ENCODE measurements at places on chromosomes 13 and 19.
A peak's percentile ranks its signal among the peaks of the same experiment; 100 is the strongest.

DNA sequence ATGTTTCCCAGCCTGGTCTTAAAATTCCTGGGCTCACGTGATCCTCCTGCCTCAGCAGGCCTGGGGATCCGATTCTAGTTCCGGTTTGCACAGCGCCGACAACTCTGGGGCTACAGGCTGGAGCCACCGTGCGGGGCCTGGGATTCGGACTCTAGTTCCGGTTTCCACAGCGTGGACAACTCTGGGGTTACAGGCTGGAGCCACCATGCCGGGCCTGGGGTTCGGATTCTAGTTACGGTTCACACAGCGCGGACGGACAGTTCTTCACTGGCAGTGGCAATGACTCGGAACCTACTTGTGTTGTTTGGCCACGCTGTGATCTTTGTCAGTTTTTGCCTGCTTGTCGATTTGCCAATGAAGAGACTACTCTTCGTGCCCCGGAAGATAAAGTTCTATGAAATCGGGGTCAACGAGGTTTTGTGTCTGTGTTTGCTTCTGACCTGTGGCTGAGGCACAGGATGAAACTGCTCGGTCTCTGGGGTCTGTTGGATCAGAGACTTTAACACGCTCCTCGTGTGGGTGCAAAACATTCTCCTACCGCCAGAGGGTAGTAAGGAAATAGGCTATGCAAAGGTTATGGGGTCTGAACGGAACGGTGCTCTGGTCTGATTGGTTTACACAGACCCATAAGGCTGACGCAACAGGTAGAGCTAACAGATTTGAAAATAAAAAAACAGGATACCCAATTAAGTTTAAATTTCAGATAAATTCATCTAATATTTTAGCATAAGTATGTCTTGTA is 12.1 kb upstream of the ZSCAN1 start:
- no peak for DNase-seq

GRCh38 chr13:97653443-97654140 is 219.6 kb downstream of the RAP2A start:
- DNase-seq: no peak

- DNase-seq: no peak
Measured at GRCh38 chr19:54967611-54968010, 1.4 kb downstream of the NLRP2 start.

GRCh38 chr13:99009987-99010551 is 32.2 kb upstream of the DOCK9 start:
- no peak for DNase-seq

DNA sequence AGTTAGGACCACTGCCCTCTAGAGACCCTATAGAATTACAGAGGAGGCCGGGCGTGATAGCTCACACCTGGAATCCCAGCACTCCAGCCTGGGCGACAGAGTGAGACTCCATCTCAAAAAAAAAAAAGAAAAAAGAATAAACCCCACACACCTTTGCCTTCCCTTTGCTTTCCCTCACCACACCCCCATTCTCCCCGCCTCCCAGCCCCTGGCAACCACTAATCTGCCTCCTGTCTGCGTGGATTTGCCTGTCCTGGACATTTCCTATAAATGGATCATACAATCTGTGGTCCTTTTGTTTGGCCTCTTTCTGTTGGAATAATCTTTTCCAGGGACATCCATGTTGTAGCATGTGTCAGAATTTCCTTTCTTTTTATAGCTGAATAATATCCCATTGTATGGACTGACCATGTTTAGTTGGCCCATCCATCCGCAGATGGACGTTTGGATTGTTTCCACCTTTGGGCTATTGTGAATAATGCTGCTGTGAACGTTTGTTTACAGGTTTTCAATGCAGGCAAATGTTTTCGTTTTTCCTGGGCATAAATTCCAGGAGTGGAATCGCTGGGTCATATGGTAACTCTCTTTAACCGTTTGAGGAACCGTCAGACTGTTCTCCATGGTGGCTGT is 15.3 kb downstream of the NACC1 start:
- DNase-seq: no peak

DNA sequence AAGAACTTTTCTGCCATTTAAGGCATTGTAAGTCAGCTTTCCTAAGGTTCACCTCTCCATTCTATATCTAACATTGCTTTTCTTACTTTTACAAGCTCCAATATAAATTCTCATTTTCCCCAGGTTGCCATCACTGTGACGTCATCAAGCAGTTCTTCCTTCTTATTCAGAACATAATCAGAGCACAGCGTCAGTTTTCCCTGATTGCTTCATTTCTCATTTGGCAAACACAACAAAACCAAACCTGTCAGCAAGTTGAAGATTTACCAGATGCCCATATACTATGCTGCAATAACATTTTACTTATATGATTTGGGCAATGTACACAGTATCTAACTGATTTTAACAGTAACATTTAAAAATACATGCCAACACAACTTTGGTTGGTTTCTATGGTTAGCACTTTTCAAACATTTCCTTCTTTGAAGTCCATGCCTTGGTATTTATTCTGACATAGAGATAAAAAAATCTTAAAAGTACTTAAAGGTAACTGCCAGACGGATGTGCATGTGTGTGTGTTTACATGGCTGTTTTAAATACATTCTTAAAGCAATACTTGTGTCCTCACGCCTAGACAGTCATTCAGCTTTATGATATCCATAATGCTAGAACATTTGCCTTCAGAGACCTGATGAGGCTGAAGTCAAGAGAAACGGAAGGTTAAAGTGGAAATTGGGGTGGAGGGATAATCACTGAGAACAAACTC is 264.0 kb downstream of the KLF12 start:
- DNase-seq: no peak

DNA sequence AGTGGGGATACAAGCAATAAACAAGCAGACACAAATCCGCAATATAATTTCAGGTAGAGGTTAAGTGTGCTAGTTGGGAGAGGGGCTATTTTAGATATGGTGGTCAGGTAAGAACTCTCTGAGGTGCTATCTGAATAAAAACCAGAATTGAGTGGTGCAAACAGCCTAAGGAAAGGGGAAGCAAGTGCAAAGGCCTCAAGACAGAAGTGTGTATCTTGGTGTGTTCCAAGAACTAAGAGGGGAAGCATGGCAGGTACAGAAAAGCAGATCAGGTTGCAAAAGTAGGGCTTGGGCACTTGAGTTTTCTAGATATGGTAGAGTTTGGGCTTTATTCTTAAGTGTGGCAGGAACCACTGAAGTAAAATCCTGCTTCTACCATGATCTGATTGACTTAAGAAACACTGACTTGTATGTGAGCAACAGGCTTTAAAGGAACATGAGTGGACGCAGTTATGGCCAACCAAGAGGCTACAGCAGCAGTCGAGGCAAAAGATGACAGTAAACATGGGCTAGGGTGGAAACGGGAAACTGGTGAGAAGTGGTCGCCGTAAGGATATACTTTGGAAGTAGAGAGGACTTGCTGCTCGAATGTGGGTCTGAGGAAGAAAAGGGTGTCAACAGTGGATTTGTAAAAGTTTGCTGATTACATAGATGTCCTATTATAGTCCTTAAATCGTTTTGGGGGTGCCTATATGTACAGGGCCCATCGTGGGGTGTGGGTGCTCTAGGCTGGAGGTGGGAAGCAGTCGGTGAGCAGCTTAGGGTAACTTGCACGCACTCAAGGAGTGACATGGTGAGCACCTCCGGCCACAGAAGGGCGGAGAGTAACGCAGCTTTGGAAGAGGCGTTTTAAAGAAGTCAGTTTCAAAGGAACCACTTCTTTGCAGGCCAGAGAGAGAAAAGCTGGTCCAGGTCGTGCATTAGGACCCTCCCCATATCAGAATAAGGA is 677 bp downstream of the TGDS start:
- peak; percentile 19 for DNase-seq

GRCh38 chr13:26254583-26255111 is 718 bp downstream of the CDK8 start:
- DNase-seq: peak; percentile 52

GRCh38 chr13:110524541-110525257 is 36.8 kb downstream of the RAB20 start:
- no peak for DNase-seq

DNA sequence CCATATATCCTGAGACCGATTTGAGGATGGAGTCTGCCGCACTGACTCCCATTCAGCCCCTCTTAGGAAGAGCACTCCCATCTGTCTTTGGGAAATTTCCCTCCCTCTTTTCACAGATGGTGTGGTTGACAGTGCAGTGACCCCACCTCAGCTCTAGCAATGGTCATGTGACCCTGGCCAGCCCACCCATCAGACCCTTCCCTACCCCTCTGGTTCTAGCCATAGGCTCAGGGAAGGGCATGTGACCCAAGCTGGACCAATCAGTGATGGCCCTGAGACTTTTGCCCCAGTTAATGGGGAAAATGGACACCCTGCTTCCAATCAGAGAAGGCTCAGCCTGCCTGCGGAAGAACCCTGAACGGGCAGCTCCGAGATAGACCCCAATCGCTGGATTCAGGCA is 26.3 kb downstream of the IL12RB1 start:
- DNase-seq: no peak

GRCh38 chr19:19860756-19861390 is 4.8 kb upstream of the ZNF253 start:
- no peak for DNase-seq

GRCh38 chr13:74920920-74921319 is 561.0 kb downstream of the TBC1D4 start:
- DNase-seq: no peak

DNA sequence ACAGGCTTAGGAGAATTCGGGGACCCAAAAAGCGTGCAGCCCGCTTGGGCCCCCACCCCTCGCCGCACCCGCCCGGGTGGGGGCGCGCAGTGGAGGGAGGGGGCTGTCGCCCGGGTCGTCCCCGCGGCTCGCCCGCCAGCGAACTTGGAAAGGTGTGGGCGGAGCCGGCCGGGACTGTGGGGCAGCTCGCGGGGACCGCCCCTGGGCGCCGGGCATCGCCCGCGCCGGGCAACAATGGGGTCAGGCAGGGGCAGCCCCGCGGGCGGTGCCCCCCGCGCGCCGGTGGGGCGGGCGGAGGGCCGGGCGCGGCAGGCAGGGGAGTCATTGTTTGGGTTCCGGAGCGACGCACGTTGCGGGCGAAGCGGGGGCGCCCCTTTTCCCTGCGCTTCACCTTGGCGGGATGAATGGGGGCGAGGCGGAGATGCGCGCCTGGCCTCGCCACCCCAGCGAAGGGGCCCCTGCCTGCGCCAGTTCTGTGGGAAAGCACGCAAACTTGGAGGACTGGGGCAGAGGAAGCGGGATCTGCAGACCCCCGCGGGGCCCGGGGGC is 647 bp upstream of the KLF12 start:
- DNase-seq: peak; percentile 51

DNA sequence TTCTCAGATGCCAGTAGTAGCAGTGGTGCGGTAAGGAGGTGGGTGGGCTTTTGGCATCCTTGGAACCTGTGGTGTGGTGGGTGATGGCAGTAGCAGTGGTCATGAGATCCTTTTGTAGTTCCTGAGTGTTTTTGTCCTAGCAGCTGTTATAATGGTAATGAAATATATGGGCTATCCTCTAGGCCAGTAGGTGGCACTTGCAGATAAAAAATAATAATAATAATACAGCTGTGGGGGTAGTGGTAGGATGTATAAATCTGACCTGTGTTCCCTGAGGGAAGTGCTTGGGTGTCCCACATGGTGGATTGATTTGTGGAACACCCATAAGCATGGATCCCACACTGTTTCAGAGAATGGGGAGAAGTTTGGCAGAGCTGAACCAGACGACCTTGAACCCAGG is 334.0 kb downstream of the SLITRK5 start:
- DNase-seq: no peak

Measured in activated T-helper 1 cell treated with anti-CD3 and anti-CD28 coated beads, Interleukin-12 subunit alpha, Interleukin-12 subunit beta, Interleukin-2, Interleukin-4 antibody, amounts not matched to agents 30 ng/mL and 10 ng/mL and 1 ng/mL, durations not matched to agents 14 hours and 24 hours and 36 hours (primary cell).